Gastroesophageal sphincter (tissue), 4 donors: ENCODE measurements at places on chromosomes 12 and 14.

- H3K27ac ChIP-seq: no peak overlapping the region
- H3K36me3 ChIP-seq: no peaks in the 10 kb centered on the region
These were observed 294.4 kb downstream of the TMTC2 start for GRCh38 chr12:82981150-82981549.

- H3K4me1 ChIP-seq: peaks cover 97% of the 10 kb centered on the region
- H3K27ac ChIP-seq: peak overlapping the region; percentile 85
- H3K27me3 ChIP-seq: no peaks in the 10 kb centered on the region
- no peak overlapping the region for H3K4me3 ChIP-seq
These were observed 108.4 kb downstream of the GPR135 start for GRCh38 chr14:59356767-59357166.

- no peaks in the 10 kb centered on the region for H3K27me3 ChIP-seq
- H3K27ac ChIP-seq: no peak overlapping the region
- peaks cover 34% of the 10 kb centered on the region for H3K36me3 ChIP-seq
- peaks cover 11% of the 10 kb centered on the region for H3K4me1 ChIP-seq
- no peak overlapping the region for H3K4me3 ChIP-seq
- no peak for ATAC-seq
These were observed 74.8 kb downstream of the EEA1 start for GRCh38 chr12:92854344-92854743.

DNA sequence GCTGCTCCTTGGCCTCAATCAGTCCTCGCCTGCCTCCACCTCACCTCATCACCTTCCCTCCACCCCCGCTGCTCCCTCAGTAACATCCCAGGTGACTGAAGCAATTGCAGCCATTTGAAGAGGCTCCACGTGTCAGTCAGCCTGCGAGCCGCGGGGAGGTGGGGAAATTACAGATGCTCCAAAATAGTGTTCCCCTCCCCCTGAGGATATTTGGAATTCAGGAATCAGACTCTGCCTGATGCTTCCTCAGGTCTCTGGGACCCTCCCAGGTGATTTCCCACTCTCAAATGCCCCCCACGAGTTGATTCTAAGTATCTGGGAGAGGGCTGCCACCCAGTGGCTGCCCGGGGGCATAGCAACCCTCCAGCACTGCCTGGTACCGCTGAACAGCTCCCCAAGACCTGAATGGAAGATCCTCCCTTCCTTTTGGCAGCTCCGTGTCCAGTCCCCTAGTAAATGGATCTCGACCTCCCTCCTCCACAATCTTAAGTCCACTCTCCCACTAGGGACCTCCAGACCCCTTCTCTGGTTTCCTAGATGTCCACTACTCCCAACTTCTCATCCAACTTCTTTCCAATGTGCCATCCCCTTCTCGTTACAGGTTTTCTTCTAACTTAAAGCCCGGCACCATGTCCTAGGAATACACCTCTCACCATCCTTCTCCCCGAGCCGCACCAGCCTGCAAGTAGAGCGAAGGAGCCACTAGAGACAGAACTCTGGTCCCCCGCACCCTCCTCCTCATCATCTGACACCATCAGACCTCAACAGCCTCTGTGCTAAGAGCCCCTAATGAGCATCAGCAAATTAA lies 1.4 kb upstream of the ASIC1 start:
- ATAC-seq: peak; percentile 44
- no peak overlapping the region for H3K4me3 ChIP-seq
- no peak overlapping the region for H3K27ac ChIP-seq
- peaks cover 8% of the 10 kb centered on the region for H3K27me3 ChIP-seq

DNA sequence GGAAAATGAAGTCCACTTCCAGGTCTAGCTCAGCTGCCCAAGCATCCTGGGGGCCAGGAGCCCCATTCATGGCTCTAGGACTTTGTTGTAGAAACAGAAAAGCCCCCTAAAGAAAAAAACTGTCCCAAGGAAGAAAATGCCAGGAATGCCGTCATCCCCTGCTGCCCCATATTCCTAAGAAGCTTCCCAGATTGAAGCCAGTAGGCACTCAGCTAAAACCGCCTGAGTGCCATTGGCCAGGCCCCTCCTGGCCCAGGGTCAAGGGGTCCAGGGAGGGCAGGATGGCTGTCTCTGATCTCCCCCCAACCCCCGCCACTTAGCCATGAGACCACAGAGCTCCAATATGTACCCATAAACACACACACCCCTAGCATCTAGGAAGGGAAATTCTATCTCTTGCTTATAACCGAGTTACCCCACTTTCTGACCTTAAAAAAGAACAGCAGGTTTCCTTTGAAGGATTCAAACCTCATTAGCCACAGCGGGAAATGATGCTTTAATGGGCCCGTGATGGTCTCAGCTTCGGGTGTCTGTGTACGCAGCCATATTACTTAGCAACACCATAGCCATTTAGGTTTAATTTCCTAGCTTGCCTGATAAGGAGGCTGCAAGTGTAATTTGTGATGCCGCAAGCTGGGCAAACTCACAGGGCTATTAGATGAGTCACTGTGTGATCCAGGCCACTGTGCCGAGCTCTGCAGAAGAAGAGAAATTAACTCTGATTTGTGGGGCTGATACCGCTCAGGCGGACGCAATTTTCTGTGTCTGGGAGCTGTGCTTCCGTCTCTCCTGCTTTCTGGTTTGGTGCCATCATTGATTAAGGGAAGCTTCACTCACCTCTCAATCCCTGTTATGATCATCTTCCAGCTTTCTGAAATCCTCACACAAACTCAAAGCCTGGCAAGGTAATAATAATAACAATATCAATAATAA lies 84.2 kb downstream of the GCH1 start:
- no peak for ATAC-seq
- no peak overlapping the region for H3K4me3 ChIP-seq
- no peaks in the 10 kb centered on the region for H3K36me3 ChIP-seq
- no peaks in the 10 kb centered on the region for H3K27me3 ChIP-seq
- H3K27ac ChIP-seq: no peak overlapping the region

- ATAC-seq: no peak
- H3K4me1 ChIP-seq: no peaks in the 10 kb centered on the region
- no peaks in the 10 kb centered on the region for H3K27me3 ChIP-seq
- no peaks in the 10 kb centered on the region for H3K36me3 ChIP-seq
These were observed 106.0 kb upstream of the PRICKLE1 start for GRCh38 chr12:42695490-42695995.

DNA sequence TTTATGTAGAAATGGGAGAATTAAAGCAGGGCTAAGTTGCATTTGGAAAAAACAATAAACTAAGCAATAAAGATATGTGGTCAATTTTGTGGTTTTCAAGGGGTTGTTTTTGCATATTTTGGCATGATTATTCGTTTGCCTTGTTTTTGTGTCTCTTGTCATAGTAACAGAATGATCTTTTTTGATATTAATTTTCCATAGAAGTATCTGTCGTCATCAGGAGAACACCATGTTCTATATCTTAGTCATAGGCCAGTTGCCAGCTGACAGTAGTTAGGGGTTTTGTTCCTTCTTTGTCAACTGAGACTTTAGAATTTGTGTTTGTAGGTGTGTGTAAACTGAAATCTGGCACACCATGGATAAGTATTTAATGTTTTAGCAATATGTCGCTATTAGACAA lies 1354.8 kb downstream of the LRFN5 start:
- no peaks in the 10 kb centered on the region for H3K36me3 ChIP-seq
- no peak overlapping the region for H3K4me3 ChIP-seq
- H3K4me1 ChIP-seq: no peaks in the 10 kb centered on the region
- no peaks in the 10 kb centered on the region for H3K27me3 ChIP-seq
- no peak overlapping the region for H3K27ac ChIP-seq

GRCh38 chr14:32104803-32105202 lies 27.7 kb downstream of the ARHGAP5 start:
- H3K4me3 ChIP-seq: no peak overlapping the region
- H3K4me1 ChIP-seq: no peaks in the 10 kb centered on the region
- no peaks in the 10 kb centered on the region for H3K27me3 ChIP-seq
- no peak for ATAC-seq
- no peak overlapping the region for H3K27ac ChIP-seq

DNA sequence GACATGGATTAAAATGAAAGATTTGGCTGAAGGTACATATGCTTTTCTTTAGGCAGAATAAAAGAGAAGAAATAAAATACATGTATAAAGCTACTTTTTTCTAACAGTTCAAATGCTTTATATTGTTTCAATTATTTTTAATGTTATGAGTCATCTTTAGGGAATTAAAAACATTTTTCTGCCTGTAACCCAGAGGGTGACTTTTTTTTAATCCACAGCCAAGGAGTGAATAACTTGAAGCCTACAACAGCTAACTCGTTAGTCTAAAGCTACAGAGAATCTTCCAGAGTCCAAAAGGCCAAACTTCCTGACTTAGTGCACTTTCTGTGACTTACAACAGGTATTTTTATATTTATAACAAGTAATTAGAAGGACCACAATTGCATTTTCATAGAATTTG lies 151.6 kb downstream of the SEC23A start:
- no peak for ATAC-seq
- H3K4me3 ChIP-seq: no peak overlapping the region
- no peak overlapping the region for H3K27ac ChIP-seq
- H3K27me3 ChIP-seq: no peaks in the 10 kb centered on the region
- H3K4me1 ChIP-seq: no peaks in the 10 kb centered on the region

DNA sequence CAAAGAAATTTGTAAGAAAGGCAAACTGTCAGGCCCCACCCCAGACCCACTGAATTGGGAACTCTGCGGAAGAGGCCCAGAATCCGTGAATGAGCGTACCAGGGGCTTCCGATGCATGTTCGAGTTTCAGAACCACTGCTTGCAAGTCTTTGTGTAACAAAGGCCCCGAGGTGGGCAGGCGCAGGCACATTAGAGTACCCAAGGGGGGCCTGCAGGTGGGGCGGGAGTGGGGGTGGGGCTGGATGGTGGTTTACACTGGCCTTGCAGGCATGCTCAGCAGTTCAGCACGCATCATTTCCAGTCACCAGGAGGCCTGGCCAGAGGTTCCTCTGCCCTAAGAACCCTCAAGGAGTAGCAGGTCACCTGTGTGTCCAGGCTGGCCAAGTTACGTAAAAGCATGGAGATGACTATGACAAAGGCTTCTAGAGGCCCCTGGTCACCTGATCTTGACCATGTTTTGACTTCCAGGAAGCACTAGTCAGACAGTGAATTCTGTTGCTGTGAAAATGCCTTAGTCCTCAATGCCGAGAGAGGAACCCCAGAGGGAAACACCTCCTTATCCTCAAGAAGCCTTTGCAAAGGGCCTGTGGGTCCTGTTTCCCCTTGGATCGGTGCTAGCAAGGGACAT lies 33.2 kb upstream of the IRF2BPL start:
- no peak overlapping the region for H3K4me3 ChIP-seq
- ATAC-seq: no peak

- ATAC-seq: no peak
- no peak overlapping the region for H3K27ac ChIP-seq
- no peaks in the 10 kb centered on the region for H3K36me3 ChIP-seq
- H3K4me1 ChIP-seq: peaks cover 10% of the 10 kb centered on the region
- H3K4me3 ChIP-seq: no peak overlapping the region
These were observed 365.3 kb downstream of the NUAK1 start for GRCh38 chr12:105773471-105773870.

- H3K27me3 ChIP-seq: no peaks in the 10 kb centered on the region
- no peaks in the 10 kb centered on the region for H3K36me3 ChIP-seq
- H3K4me1 ChIP-seq: peaks cover 86% of the 10 kb centered on the region
- no peak overlapping the region for H3K4me3 ChIP-seq
These were observed 159.5 kb downstream of the ZFP36L1 start for GRCh38 chr14:68633131-68633991.

- no peaks in the 10 kb centered on the region for H3K36me3 ChIP-seq
- no peak overlapping the region for H3K27ac ChIP-seq
- ATAC-seq: no peak
- peaks cover 3% of the 10 kb centered on the region for H3K4me1 ChIP-seq
These were observed 9.5 kb downstream of the KRT82 start for GRCh38 chr12:52396656-52397055.

GRCh38 chr12:106974511-106974910 lies 12.4 kb downstream of the MTERF2 start:
- no peak overlapping the region for H3K4me3 ChIP-seq
- peaks cover 21% of the 10 kb centered on the region for H3K36me3 ChIP-seq
- ATAC-seq: no peak
- no peaks in the 10 kb centered on the region for H3K27me3 ChIP-seq

- H3K27ac ChIP-seq: no peak overlapping the region
- no peak overlapping the region for H3K4me3 ChIP-seq
- H3K4me1 ChIP-seq: no peaks in the 10 kb centered on the region
- no peaks in the 10 kb centered on the region for H3K27me3 ChIP-seq
- ATAC-seq: no peak
- H3K36me3 ChIP-seq: peaks cover 23% of the 10 kb centered on the region
These were observed 90.1 kb downstream of the HELB start for GRCh38 chr12:66392266-66392915.

- H3K27ac ChIP-seq: peak overlapping the region; percentile 74
- peak; percentile 37 for ATAC-seq
- no peaks in the 10 kb centered on the region for H3K27me3 ChIP-seq
- H3K36me3 ChIP-seq: no peaks in the 10 kb centered on the region
These were observed 91.5 kb upstream of the ZFP36L1 start for GRCh38 chr14:68884031-68885030.

GRCh38 chr14:67079846-67080245 lies 109.4 kb upstream of the GARIN2 start:
- ATAC-seq: no peak
- H3K27ac ChIP-seq: no peak overlapping the region
- no peaks in the 10 kb centered on the region for H3K4me1 ChIP-seq
- no peak overlapping the region for H3K4me3 ChIP-seq
- H3K36me3 ChIP-seq: no peaks in the 10 kb centered on the region

DNA sequence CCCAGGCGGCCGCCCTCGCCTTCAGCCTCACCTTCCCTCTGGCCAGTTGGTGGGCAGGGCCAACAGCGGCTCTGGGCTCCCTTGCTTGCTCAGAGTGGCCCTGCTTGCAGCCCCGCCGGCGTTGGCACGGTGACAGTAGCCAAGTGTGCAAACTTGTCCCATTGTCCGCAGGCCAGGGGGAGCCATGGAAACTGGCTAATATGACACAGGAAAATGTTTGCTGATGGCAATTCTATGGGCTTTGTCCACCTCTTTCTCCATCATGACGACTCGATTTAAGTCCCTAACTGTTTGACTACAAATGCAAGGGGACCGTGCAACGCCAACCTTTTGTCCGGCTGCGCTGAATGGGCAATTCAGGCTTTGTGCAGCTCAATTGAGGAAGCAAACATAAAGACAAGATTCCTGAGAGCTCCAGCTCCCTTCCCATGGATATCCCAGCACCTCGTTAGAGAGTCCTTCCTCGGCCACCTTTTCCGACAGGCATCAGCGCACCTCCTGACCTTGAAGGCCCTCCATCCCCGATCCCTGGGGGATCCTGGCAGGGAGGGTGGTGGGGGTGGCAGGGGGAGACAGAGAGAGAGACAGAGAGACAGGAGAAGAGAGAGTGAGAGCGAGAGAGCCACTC lies 785 bp upstream of the FAM181A start:
- ATAC-seq: no peak
- peaks cover 12% of the 10 kb centered on the region for H3K4me1 ChIP-seq
- H3K27me3 ChIP-seq: no peaks in the 10 kb centered on the region
- no peak overlapping the region for H3K27ac ChIP-seq
- H3K4me3 ChIP-seq: no peak overlapping the region

DNA sequence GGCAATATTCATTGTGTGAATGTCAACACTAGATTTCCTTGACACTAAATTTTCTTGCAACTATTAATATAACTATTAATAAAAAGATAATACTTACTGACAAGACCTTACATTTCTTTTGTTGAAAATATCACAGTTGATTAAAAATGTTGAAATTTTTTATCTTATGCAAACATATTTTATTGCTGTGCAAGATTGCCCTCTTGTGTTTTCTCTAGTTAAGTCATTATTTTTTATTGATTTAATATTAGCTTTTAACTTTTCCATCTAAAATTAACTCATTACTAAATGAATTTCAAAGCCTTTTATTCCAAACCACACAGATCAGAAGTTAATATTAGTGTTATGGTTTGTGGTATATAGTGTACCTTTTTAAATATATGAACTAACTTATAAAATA lies 11.7 kb upstream of the NAA30 start:
- no peak overlapping the region for H3K4me3 ChIP-seq
- H3K36me3 ChIP-seq: no peaks in the 10 kb centered on the region
- no peak overlapping the region for H3K27ac ChIP-seq
- no peaks in the 10 kb centered on the region for H3K4me1 ChIP-seq
- H3K27me3 ChIP-seq: no peaks in the 10 kb centered on the region
